Mesothelial cell of epicardium (in vitro differentiated cells): ENCODE measurements at places on chromosomes 4 and X. TPM values are rescaled to one million over a fixed set of nuclear protein-coding genes. Genes with fewer than 3 reads are reported as not detected.
A peak's percentile ranks its signal among the peaks of the same experiment; 100 is the strongest.

The AMBN gene
- 0.14 to 0.36 TPM (median 0.22 TPM) in 3 replicates for total RNA-seq

The SPARCL1 gene
- 6.3 to 6.7 TPM (median 6.6 TPM) in 3 replicates for total RNA-seq

The AFF2 gene
- 5.8 TPM in 3 replicates for total RNA-seq

The ZNF81 gene
- total RNA-seq, result 10.7 to 13.5 TPM (median 12.5 TPM) in 3 replicates

The SPIN3 gene
- total RNA-seq, result 17.3 to 19.5 TPM (median 19.4 TPM) in 3 replicates

The DUX4 gene
- not detected in 3 replicates for total RNA-seq

The DYNLT3 gene
- 10.6 to 13.0 TPM (median 10.8 TPM) in 3 replicates for total RNA-seq

The GLRA2 gene
- total RNA-seq, result not detected in 3 replicates

The MAGEA4 gene
- total RNA-seq, result not detected in 3 replicates

The ADH1C gene
- 0.34 to 0.69 TPM (median 0.54 TPM) in 3 replicates for total RNA-seq

GRCh38 chrX:15128861-15129260, 141.0 kb downstream of the ASB9 start:
- DNase-seq, result no peak
- no peaks in the 10 kb centered on the region for H3K27me3 ChIP-seq
- H3K4me3 ChIP-seq, result no peak overlapping the region
- no peaks in the 10 kb centered on the region for H3K36me3 ChIP-seq

DNA sequence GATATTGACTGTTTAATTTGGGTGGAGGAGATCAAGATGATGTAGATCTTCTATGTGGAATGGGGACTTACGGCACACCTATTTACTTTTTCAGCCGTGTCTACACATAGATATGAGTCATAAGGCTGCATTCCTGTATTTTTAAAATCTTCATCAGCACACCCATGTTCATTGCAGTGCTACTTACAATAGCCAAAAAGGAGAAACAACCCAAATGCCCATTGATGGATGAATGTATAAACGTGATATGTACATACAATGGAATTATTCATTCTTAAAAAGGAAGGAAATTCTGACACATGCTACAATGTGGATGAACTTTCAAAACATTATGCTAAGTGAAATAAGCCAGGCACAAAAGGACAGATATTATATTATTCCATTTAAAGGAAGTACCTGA, 98.6 kb downstream of the AASDH start:
- no peak overlapping the region for H3K27ac ChIP-seq
- no peaks in the 10 kb centered on the region for H3K27me3 ChIP-seq
- H3K4me1 ChIP-seq, result peaks cover 13% of the 10 kb centered on the region

DNA sequence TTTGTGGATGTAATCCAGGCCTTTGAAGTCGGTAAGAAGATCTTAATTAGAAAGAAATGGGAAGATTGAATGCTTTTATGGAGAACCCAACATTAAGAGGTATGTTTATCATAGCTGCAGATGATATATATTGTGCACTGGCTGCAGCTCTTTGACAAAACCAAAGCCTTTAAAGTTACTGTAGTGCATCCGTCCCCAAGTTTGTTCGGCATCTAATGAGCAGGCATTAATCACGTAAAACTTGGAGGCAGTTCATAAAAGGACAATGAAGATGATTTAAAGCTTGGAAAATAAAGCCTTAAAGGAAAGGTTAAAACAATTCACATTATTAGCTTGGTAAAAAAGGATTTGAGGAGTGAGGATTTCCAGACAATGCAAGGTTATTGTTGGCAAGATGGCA, 150.8 kb upstream of the ARX start:
- DNase-seq, result no peak
- no peak overlapping the region for H3K4me3 ChIP-seq

DNA sequence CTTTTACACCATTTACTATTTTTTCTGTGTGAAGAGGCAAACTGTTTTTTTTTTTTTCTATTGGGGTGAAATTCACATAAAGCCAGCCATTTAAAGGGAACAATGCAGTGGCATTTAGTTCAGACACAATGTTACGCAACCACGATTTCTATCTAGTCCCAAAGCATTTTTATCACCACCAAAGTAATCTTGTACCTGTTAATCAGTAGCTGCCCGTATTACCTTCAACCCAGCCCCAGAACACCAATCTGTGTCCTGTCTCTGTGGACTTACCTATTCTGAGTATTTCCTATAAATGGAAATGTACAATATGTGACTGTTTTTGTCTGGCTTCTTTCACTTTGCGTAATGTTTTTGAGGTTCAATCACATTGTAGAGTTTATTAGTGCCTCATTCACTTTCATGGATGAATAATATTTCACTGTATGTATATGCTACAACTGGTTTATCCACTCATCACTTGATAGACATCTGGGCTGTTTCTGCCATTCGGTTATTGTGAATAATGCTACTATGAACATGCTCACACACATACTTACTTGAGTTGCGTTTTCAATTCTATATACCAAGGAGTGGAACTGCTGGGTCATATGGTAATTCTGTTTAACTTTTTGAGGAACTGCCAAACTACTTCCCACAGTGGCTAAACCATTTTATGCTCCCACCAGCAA, 116.2 kb downstream of the CDS1 start:
- H3K27ac ChIP-seq, result no peak overlapping the region
- H3K4me1 ChIP-seq, result no peaks in the 10 kb centered on the region
- H3K36me3 ChIP-seq, result peaks cover 56% of the 10 kb centered on the region

- no peak for DNase-seq
- H3K27me3 ChIP-seq, result peaks cover 3% of the 10 kb centered on the region
- H3K4me3 ChIP-seq, result no peak overlapping the region
- H3K36me3 ChIP-seq, result peaks cover 11% of the 10 kb centered on the region
- no peak overlapping the region for H3K27ac ChIP-seq
Measured at GRCh38 chr4:85669204-85669603, 194.3 kb downstream of the ARHGAP24 start.

GRCh38 chrX:110743679-110744340, 51.8 kb downstream of the CHRDL1 start:
- no peak overlapping the region for H3K27ac ChIP-seq
- H3K4me1 ChIP-seq, result peaks cover 20% of the 10 kb centered on the region
- no peak overlapping the region for H3K4me3 ChIP-seq
- DNase-seq, result no peak
- H3K27me3 ChIP-seq, result peaks cover 3% of the 10 kb centered on the region

GRCh38 chr4:151961456-151961855, 200.6 kb upstream of the GATB start:
- no peaks in the 10 kb centered on the region for H3K36me3 ChIP-seq
- H3K4me1 ChIP-seq, result peaks cover 33% of the 10 kb centered on the region
- DNase-seq, result no peak
- no peak overlapping the region for H3K27ac ChIP-seq

GRCh38 chr4:165994701-165995100, 121.7 kb downstream of the TLL1 start:
- H3K27me3 ChIP-seq, result no peaks in the 10 kb centered on the region
- no peak for DNase-seq
- peak overlapping the region; percentile 15 for H3K27ac ChIP-seq

DNA sequence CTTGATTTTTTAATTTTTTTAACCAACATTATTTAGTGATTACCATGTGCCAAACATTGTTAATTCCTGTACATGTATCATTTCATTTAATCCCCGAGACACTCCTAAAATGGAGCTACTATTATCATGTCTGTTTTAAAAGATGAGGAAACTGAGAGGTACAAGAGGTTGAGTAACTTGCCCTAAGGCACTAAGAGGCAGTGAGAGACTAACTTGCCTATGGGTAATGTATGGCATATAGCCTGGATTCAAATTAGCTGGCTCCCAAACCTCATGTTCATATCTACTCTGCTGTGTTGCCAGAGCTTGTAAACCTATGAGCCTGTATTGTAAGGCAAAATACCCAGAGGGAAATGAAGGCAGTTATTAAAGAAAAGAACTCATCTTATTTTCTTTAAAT, 443.6 kb downstream of the IL15 start:
- peaks cover 22% of the 10 kb centered on the region for H3K4me1 ChIP-seq
- no peaks in the 10 kb centered on the region for H3K36me3 ChIP-seq
- no peaks in the 10 kb centered on the region for H3K27me3 ChIP-seq
- H3K4me3 ChIP-seq, result no peak overlapping the region
- H3K27ac ChIP-seq, result no peak overlapping the region
- no peak for DNase-seq

DNA sequence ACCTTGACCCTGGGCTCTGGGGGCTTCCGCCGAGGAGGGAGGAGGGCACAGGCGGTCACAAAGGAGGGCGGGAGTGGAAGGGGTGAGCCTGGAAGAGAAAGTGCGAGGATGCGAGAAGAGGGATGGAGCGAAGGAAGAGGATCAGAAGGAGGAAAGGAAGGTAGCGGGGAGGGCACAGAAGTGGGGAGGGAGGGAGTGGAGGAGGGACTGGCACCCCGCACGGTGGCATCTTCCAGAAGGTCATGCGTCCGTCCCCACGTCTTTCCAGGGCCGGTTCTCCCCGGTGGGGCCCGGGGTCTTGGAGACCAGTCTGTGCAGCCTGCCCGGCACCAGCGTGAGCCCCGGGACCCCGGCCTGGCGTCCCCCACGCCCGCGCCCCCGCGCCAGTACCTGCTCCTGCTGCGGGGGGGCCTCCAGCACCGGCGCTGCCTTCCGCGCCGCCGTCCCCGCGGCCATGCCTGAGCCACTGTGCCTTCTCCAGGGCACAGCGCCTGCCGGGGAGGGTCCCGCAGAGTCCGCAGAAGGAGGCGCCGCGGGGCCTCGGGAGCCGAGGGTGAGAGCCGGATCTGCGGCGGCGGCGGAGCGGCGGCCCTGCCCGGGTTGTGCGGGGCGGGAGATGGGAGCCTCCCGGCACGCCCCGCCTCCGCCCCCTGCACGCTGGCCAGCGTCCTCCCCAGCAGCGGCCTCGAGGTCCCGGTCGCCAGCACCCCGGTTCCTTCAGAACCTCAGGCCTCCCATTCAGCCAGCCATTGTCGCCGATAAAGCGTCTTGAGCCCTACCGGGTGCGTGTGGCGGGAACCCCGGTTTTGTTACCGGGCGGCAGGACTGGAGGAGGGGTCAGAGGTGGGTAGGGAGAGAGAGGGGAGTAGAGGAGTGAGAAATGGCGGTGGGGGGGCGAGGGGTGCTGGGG, at the start of gene RNF175:
Gene RNF175 (minus strand): TSS at position 618 of the 910 bp plus-strand sequence. CDS start 162 bp downstream, at position 456.
- peak within 1 kb of the TSS; percentile 62 for H3K4me3 ChIP-seq
- peaks cover 4% of the 10 kb centered on the region for H3K4me1 ChIP-seq
- no peak within 1 kb of the TSS for H3K27ac ChIP-seq
- DNase-seq, result peak; percentile 55

DNA sequence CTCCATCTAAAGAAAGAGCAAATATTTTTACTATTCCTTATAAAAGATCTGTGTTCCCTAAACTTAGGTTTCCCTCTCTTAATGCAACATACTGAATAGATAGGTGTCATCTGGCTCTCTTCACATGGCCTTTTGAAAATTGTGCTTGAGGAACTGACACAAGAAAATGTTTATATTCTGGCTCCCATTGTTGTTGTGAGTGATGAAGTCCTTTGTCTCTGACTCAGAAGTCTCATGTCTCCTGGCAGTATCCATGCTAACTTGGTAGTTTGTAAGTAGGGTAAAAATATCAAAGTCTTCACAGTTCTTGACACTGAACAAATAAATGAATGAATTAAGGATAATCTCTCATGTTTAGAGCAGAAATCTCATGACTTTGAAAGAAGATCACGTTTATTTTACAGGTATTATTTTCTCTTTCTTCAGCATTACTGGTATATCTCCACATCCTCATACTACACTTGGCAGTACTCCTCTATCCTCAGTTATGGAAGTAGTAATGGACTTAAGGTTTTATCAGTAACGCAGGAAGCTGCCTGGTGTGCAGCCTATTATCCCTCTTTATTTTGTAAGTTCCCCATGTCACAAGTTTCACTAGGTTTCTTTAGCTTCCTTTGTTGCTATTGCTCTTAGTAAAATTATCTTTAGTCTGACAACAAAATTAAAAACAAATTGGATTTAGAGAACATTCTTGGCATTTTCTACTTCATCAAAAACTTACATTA, 14.2 kb upstream of the PABPC4L start:
- H3K27ac ChIP-seq, result peak overlapping the region; percentile 82
- H3K4me3 ChIP-seq, result no peak overlapping the region
- no peaks in the 10 kb centered on the region for H3K27me3 ChIP-seq
- H3K36me3 ChIP-seq, result peaks cover 5% of the 10 kb centered on the region
- peaks cover 21% of the 10 kb centered on the region for H3K4me1 ChIP-seq

- no peak overlapping the region for H3K27ac ChIP-seq
- peaks cover 11% of the 10 kb centered on the region for H3K27me3 ChIP-seq
- DNase-seq, result no peak
- peaks cover 17% of the 10 kb centered on the region for H3K4me1 ChIP-seq
- H3K36me3 ChIP-seq, result no peaks in the 10 kb centered on the region
- no peak overlapping the region for H3K4me3 ChIP-seq
Measured at GRCh38 chr4:153159016-153159415, 45.2 kb upstream of the TRIM2 start.

GRCh38 chrX:39873117-39873516, 224.6 kb downstream of the BCOR start:
- H3K27me3 ChIP-seq, result no peaks in the 10 kb centered on the region
- H3K4me1 ChIP-seq, result peaks cover 15% of the 10 kb centered on the region
- no peak for DNase-seq
- no peak overlapping the region for H3K27ac ChIP-seq
- H3K4me3 ChIP-seq, result no peak overlapping the region

GRCh38 chr4:126777649-126778048, 855.1 kb upstream of the INTU start:
- no peak for DNase-seq
- H3K27ac ChIP-seq, result no peak overlapping the region
- no peaks in the 10 kb centered on the region for H3K36me3 ChIP-seq
- H3K27me3 ChIP-seq, result no peaks in the 10 kb centered on the region
- peaks cover 11% of the 10 kb centered on the region for H3K4me1 ChIP-seq

GRCh38 chr4:139950568-139950967, 203.4 kb downstream of the MAML3 start:
- H3K36me3 ChIP-seq, result peaks cover 8% of the 10 kb centered on the region
- no peak overlapping the region for H3K27ac ChIP-seq
- no peak for DNase-seq
- H3K4me1 ChIP-seq, result peaks cover 11% of the 10 kb centered on the region

DNA sequence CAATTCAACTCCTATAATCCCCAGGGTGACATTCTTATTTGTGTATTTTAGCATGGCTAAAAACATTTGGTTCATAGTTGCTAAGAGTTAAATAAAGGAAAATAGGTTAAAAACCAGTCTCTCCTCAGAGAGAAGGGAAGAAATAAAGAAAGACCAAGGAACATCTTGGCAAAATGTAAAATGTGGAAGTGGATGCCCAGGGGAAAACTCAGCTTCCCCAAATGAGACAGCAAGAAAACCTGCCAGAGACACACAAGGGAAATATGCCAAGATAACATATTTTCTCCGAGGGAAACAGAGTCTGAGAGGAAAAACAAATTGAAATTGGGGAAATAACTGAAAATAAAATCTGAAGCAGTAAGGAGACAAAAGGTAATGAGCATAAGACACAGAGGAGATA, 1569.3 kb downstream of the PCDH18 start:
- no peak for DNase-seq
- no peak overlapping the region for H3K4me3 ChIP-seq

- no peaks in the 10 kb centered on the region for H3K4me1 ChIP-seq
- no peaks in the 10 kb centered on the region for H3K27me3 ChIP-seq
- H3K36me3 ChIP-seq, result no peaks in the 10 kb centered on the region
- no peak for DNase-seq
Measured at GRCh38 chr4:112172180-112172579, 26.9 kb downstream of the FAM241A start.

DNA sequence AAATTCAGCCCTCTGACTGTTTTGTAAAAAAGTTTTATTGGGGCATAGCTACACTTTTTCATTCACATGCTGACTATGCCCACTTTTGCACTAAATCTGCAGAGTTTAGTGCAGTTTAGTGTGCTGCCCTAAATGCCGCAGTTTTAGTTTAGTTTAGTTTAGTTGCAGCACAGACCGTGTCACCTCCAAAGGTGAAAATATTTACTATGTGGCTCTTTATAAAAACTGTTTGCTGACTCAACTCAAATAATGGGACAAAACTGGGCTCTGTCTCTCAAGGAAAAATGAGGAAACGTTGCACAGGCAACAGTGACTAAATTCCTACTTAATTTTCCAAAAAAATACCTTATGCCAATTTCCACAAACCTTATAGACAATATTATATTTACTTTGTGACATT, 314.2 kb downstream of the C4orf33 start:
- no peak for DNase-seq
- no peaks in the 10 kb centered on the region for H3K4me1 ChIP-seq
- H3K27me3 ChIP-seq, result no peaks in the 10 kb centered on the region
